Activated T-cell treated with anti-CD3 and anti-CD28 coated beads for 48 hours (primary cell): ENCODE measurements at places on chromosomes 11 and 22.
A peak's percentile ranks its signal among the peaks of the same experiment; 100 is the strongest.

- no peak for DNase-seq
These were observed 20.4 kb upstream of the LYVE1 start for GRCh38 chr11:10588904-10589303.

- peak; percentile 4 for DNase-seq
These were observed 14.6 kb upstream of the TEF start for GRCh38 chr22:41367039-41367679.

DNA sequence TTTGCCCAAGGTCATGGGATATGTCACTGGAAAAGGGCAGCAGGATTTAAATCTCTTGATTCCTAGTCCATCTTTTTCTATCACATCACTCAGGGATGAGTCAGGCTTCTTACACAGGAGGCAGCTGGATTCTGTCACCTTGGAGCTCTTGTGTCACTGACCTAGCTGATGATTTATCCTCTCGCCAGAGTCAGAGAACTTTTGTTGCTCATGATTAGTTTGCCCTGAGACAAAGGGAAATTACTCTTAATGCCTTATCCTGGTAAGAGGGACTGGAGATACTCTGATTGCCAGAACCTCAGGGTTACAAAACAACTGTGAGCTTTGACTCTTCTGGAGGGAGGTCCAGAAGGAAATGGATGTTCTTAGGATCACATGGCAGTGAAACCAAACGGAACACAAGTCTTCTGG is 10.1 kb downstream of the COA4 start:
- DNase-seq: no peak

DNA sequence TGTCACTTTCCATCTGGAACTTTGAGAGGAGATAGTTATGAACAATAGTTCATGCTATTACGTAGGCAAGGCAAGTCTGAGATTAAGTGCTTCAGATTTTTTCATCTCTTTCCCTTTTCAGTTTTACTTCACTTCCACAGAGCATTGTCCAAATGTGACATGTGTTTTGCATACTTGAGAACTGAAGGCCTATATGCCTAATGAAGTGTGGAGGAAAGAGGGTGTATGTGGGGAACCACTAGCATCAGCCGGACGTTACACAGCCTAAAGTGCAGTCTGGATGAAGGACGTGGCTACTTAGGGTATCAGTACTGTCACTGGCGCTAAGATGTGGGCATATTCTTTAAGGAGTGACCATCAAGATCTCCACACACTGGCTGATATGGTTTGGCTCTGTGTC is 26.2 kb downstream of the FANCF start:
- no peak for DNase-seq

GRCh38 chr11:56706486-56706885 is 7.6 kb downstream of the OR9G1 start:
- no peak for DNase-seq

DNA sequence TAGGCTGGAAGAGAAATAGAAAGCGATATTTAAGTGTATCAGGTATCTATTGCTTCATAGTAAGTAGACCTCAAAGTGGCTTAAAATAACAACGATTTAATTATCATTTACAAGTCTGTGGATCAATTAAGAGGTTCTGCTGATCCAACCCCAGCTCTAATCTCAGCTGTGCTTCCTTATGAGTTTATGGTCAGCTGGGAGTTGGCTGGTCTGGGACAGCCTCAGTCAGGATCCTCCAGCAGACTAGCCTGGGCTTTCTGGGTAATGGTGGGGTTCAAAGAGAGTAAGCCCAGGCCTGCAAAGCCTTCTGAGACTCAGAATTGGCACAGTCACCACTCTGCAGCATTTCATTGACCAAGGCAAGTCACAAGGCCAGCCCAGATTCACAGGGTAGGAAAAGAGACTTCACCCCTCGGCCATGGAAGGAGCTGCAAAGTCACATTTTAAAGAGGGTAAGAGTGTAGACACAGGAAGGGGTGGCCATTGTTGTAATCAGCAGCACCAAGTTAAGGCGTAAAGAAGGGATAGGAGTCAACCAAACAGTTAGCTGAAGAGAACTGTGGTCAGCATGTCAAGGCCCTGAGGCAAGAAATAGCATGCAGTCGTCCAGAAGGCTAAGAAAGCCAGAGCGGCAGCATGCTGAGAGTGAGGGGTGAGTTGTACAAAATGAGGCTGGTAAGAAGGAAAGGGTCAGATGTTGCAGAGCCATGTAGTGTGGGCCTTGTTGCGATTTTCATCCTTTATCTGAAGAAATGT is 168.2 kb downstream of the ETS1 start:
- DNase-seq: no peak
